ENCODE measurements at places on chromosomes 2 and 18.
A peak's percentile ranks its signal among the peaks of the same experiment; 100 is the strongest.

- no peak for ATAC-seq
Observed at GRCh38 chr2:166127217-166128155, at the start of gene SCN1A. TSS of gene SCN1A (minus strand) at chr2:166128020. CDS start at chr2:166073621, 54,399 bp downstream.

DNA sequence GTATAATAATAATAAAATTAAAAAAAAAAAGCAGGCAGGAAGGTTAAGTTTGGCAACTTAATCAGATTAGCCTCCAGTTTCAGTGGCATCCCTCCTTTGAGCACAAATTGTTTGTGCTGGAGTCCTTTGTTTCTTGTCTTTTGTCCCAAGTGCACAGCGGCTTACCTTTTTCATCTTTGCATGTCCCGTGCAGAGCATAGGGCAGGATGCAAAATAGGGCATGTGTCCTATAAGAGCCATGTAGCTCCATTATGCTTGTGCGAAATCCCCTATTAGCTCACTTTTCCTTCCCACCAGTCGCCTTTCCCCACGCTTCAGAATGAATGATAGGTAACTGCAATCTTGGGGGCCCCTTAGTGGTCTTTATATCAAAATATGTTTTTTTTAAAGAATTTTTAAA is 216.8 kb downstream of the TSN start:
- ATAC-seq = no peak

- ATAC-seq = no peak
Observed at GRCh38 chr18:50014606-50015005, 180.3 kb downstream of the MYO5B start.

DNA sequence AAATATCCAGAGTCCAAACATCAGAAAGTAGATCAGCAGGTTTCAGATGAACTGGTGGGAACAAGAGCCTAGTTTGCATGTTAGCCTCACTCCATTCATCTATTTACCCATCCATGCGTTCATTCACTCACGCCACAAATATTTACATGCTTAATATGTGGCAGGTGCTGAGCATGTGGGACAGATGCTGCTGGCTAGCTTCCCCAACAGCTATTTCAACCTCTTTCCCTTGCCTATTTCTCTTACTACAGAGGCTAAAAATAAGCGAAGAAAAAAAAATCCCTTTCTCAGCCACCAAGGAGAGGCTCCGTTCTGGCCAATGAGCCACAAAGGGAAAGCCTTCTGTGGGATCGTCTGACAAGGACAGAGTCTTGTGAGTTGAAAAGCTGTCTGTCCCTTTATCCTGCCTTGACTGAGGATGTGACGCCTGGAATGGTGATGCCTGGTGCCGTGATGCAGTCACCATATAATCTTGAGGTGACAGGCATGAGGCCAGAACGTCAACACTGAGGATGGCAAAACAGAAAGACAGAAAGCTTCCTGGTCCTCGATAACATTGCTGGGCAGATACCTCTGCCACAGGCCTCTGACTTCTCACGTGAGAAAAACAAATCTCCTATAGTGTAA is 78.2 kb downstream of the KCTD1 start:
- ATAC-seq = no peak

GRCh38 chr2:210288408-210288807 is 26.6 kb downstream of the MYL1 start:
- no peak for ATAC-seq

- ATAC-seq = no peak
Observed at GRCh38 chr18:80169607-80170006, 60.5 kb downstream of the ADNP2 start.

- no peak for ATAC-seq
Observed at GRCh38 chr18:63111671-63112402, 207.7 kb downstream of the BCL2 start.

- ATAC-seq = no peak
Observed at GRCh38 chr2:199302851-199303250, 154.9 kb downstream of the SATB2 start.

- ATAC-seq = no peak
Observed at GRCh38 chr2:190050001-190050400, 12.5 kb downstream of the MSTN start.

DNA sequence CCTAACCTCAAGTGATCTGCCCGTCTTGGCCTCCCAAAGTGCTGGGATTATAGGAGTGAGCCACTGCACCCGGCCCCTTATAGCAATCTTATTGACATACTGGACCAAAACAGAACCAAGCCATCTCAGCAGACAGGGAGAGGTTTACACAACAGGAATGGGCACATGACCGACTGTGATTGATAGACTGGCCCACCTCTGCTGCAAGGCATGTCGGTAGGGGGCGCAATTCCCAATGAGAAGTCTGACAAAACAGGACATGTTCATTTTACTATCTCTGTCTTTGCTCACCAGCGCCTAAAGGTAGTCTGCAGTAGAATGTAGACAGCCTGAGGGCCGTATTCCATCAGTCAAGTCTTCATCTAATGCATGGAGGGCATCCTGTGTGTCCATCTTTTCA is 2.0 kb downstream of the LYPD6B start:
- no peak for ATAC-seq

DNA sequence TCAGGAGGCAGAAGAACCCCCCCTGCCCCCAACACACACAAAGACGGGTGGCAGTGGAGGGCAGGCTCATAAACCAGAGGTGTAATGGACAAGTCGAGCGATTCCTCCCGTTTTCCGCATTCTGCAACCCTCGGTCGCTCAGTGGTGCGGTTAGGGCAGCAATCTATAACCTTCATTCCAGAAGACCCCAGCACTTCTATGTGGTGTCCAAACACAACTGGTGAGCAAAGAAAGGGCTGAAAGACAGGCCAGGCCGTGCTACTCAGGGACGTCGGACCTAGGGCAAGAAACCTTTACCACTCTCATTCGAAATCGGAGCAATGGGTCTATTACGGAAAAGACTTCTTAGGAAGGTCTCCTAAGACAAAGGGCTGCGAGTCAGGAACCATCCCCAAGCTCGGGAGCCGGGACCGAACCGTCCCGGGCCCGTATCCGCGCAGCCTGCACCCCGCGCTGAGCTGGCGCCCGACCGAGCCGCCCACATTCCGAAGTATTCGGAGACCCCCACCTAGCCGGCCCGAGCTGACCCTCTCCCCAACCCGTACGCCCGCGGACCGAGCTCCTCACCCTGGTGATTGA is 568 bp downstream of the ARL5A start:
- ATAC-seq = peak; percentile 59

DNA sequence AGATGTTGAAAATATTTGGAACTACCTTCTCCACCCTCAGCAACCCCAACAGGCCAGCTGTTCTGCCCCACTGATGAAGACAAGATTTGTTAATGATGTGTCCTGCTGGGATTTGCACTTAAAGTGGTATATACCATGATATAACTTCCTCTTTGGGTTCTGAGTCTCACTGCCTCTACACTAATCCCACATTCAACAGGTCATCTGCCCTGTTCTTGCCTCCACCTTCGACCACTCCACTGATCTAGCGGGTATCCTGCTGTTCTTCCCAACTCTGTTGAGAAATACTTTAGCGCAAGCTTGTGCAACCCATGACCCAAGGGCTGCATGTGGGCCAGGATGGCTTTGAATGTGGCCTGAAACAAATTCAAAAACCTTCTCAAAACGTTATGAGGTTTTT is 72.7 kb downstream of the LRP1B start:
- ATAC-seq = no peak

GRCh38 chr2:225091336-225091735 is 49.1 kb upstream of the DOCK10 start:
- no peak for ATAC-seq

GRCh38 chr2:157891643-157892041 is 15.5 kb upstream of the ACVR1 start:
- no peak for ATAC-seq

DNA sequence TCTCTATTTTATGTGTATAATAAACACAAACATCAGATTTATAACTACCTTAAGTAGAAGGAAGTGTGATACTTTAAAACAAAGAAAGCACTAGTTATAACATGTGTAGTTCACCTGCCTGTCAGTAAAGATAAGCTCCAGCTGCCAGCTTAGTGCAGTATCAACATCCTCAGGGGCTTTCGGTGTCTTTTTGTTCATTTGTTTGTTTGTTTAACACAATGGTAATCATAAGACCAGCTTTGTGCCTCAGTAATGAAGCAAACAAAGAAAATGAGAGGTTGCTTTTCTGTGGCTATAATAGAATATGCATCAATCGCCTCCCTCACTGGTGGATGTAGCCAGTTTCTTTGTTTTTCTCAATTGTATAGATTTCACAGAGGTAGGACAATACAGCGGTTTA is 1499.0 kb upstream of the TMEFF2 start:
- ATAC-seq = no peak

- peak; percentile 31 for ATAC-seq
Observed at GRCh38 chr2:85753525-85754312, at the start of gene ATOH8. TSS of gene ATOH8 (plus strand) at chr2:85753991. CDS start at chr2:85754190, 199 bp downstream.

DNA sequence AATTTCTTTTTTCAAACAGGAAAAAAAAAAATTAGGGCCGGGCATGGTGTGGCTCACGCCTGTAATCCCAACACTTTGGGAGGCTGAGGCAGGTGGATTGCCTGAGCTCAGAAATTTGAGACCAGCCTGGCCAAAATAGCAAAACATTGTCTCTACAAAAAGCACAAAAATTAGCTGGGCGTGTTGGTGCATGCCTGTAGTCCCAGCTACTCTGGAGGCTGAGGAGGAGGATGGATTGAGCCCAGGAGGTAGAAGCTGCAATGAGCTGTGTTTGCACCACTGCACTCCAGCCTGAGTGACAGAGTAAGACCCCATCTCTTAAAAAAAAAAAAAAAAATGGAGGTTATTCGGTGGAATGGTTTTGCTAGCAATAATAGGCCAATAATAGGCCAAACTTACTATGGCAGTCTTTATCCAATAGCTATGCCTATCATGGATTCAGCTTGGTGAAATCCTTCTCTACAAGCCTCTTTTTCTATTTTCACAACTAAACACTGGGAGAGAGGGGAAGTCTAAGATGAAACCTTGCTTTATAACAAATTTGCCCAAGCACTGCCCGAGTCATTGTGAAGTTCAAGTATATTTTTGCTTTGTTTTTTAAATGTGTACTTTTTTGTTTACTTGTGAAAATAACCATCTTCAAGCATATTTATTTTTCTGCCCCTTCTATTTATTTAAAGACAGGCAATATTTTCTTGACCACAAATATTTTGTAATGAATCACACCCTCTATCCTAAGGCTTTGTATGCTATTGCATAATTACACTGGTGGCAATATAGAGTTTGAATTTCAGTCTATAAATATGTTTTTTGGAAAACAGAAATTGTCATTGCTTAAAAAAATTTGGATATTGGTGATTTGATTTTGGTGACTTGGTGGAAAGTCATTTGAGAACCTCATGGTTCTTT is 20.0 kb upstream of the KYNU start:
- no peak for ATAC-seq

DNA sequence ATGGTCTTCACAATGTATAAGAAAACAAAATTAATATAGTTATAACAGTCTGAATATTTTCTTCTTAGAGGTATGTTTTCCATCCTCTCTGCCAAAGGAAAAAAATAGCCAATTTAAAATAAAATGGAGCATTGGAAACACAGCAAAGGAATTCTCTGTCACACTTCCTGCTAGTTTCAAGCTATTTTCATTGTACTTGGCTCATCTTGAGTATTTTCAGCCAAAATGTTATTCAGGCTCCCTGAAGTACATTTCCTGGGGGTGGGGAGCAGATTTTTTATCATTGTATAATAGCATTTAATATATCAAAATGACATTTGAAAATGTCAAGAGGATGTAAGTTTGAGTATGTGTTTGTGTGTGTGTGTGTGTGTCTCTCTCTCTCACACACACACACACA is 463.6 kb upstream of the REG3G start:
- no peak for ATAC-seq

DNA sequence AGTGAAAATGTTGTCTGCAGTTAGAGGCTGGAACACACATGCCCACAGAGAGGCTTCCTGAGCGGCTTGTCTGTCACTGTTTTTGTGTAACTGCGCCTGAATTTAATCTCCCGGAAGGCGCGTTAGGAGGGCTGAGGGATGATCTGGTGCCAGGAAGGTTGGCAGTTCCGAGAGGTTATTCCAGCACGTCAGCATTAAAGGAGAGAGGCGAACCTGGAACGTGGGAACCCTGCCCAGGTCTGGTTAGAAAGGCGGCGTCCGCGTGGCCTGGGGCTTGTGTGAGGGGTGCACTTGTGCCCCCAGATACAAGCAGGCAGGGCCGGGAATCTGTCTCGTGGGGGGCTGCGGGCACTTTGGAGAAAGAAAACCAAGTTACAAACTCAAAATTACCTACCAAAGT is 75.3 kb downstream of the NFATC1 start:
- no peak for ATAC-seq

GRCh38 chr2:223545830-223546229 is 56.3 kb downstream of the SCG2 start:
- no peak for ATAC-seq

DNA sequence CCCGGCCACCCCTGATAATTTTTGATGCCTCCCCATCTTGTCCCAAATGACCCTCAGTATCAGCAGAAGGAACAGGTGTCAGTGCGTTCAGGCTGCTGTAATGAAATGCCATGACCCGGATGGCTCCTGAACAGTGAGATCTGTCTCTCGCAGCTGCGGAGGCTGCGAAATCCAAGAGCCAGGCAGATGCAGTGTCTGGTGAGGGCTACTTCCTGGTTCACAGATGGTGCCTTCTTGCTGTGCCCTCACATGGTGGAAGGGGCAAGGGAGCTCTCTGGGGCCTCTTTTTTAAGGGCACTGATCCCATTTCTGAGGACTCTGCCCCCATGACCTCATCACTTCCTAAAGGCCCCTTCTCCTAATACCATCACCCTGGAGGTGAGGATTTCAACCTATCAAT is 152.2 kb downstream of the TWIST2 start:
- ATAC-seq = no peak

DNA sequence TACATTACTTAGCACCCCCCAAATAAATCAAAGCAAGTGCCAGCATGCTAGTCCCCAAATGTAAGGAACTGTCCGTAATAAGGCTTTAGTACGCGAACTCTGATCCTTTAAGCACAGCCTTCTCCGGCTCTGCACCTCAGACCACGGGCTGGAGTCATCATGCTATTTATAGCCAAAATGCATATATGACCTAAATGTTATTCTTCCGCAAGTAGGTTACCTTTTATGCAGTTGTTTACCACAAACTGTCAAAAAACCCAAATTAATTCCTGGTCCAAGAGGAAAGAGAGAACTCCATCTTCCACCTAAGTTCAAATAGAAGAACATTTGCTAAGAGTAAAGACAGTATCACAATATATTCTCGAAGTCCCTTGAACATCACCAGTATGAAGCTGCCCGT is 42.7 kb downstream of the ZNF516 start:
- no peak for ATAC-seq

DNA sequence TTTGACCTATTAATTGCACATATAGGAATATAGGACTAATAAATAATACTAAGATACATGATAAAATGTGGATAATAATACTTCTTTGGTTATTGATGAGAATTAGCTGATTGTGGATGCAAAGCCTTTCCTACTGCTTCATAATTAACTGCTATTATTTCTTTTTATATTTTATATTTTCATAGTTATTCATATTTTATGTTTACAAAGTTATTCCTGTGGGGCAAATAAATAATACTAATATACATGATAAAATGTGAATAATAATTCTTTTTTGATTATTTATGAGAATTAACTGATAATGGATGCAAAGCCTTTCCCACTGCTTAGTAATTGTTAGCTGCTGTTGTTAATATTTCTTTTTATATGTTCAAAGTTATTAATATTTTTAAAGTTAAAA is 146.7 kb downstream of the EHBP1 start:
- ATAC-seq = no peak

GRCh38 chr2:23446916-23447315 is 61.9 kb downstream of the KLHL29 start:
- ATAC-seq = no peak

Data from stimulated activated memory B cell treated with anti-CD40 and anti-IgM and Interleukin-4, amounts not matched to agents 10 μg/mL and 1 μg/mL and 100 μg/mL, for 72 hours (primary cell).